Chondrocyte (in vitro differentiated cells): ENCODE measurements at places on chromosomes 5 and 9. TPM values are rescaled to one million over a fixed set of nuclear protein-coding genes. Genes with fewer than 3 reads are reported as not detected.

The SLCO4C1 gene
- 0.10 to 0.15 TPM (median 0.15 TPM) in 3 replicates for total RNA-seq

The FAM53C gene
- 34.3 to 34.8 TPM (median 34.7 TPM) in 3 replicates for total RNA-seq

- H3K27ac ChIP-seq, result no peak overlapping the region
- H3K4me1 ChIP-seq, result no peaks in the 10 kb centered on the region
- no peak overlapping the region for H3K4me3 ChIP-seq
- peaks cover 34% of the 10 kb centered on the region for H3K27me3 ChIP-seq
- H3K36me3 ChIP-seq, result no peaks in the 10 kb centered on the region
Measured at GRCh38 chr9:21728781-21729180, 73.7 kb upstream of the MTAP start.

The ZNF169 gene
- 3.1 to 4.1 TPM (median 3.6 TPM) in 3 replicates for total RNA-seq

GRCh38 chr5:8683496-8683895 is 814.5 kb downstream of the MTRR start:
- no peaks in the 10 kb centered on the region for H3K36me3 ChIP-seq
- DNase-seq, result no peak
- no peaks in the 10 kb centered on the region for H3K27me3 ChIP-seq
- H3K27ac ChIP-seq, result no peak overlapping the region

DNA sequence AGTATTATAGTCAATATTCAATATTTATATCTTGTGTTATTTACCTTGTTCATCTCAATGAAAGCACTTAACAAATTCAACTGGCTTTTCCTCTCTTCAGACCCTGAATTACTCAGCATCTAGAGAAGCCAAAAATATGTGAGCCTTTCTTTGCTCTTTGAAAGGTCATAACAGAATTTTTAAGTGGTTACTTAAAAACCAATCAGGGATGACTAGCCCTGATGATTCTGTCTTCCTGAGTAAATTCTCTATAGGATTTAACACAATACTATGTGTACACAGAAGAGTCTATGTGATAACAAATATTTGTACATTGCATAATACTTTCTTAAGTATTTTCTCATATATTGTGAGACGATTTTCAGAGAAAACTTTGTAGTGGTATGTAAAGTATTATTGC is 546.3 kb downstream of the MAT2B start:
- DNase-seq, result no peak
- no peaks in the 10 kb centered on the region for H3K4me1 ChIP-seq
- peaks cover 2% of the 10 kb centered on the region for H3K27me3 ChIP-seq
- H3K27ac ChIP-seq, result no peak overlapping the region
- H3K4me3 ChIP-seq, result no peak overlapping the region

DNA sequence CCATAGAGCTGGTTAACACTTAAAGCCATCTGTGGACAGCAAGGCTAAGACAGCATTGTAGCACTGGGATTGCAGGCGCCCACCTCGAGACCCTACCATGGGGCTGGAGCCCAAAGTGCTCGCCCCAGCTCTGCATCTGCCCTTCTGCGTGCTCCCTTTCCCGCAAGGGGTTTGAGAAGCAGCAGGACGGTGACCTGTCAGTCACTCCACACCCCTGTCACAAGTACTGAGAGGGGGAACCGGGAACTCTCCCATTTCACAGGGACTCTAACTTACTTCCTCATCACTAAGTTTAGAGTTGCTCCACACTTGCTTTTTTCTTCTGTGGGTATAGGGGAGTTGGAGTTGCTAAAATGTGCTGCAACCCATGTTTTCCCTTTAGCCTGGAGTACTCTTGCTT is 273.2 kb downstream of the SMARCA2 start:
- no peak overlapping the region for H3K27ac ChIP-seq
- H3K36me3 ChIP-seq, result no peaks in the 10 kb centered on the region
- H3K4me1 ChIP-seq, result no peaks in the 10 kb centered on the region
- H3K27me3 ChIP-seq, result peaks cover 2% of the 10 kb centered on the region
- no peak overlapping the region for H3K4me3 ChIP-seq

DNA sequence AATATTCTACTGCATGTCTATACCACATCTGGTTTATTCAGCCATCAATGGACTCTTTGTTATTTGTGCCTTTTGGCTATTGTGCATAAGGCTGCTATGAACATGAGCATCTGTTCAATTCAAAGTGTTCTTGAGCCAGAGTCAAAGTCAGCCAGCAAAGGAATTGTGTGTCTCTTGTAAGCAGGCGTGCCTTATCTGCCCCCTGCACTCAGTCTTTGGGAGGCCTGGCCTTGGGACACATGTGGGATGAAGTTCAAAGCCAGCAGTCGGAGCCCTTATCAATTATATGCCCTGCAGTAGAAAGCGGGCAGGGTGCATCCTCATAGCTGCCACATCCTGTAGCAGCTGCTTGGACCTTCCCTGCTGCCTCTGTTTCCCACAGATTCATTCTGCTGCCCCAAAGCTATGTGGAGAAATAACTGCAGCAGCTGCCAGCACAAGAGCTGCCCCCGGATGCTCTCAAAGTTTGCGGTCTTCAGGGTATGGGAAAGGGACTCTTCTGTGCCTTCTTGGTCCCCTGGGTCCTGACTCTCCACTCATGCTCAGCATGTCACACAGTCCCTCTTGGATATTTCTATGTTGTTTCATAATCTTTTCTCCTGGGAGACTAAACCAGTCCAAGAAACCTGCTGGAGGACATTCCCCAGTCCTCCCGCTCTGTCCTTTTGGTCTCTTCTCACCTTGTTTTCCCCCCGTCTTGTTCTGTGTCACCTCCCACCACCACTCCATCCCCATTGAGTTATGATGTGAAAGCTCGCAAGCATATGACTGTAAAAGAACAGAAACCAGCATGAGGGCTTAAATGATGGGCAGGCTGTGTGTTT is 35.9 kb downstream of the STOM start:
- no peak for DNase-seq
- H3K4me3 ChIP-seq, result no peak overlapping the region
- peaks cover 45% of the 10 kb centered on the region for H3K36me3 ChIP-seq
- H3K27ac ChIP-seq, result peak overlapping the region; percentile 77
- H3K27me3 ChIP-seq, result no peaks in the 10 kb centered on the region

- H3K4me1 ChIP-seq, result peaks cover 15% of the 10 kb centered on the region
- no peak overlapping the region for H3K4me3 ChIP-seq
- no peak for DNase-seq
- H3K27me3 ChIP-seq, result peaks cover 1% of the 10 kb centered on the region
- H3K27ac ChIP-seq, result no peak overlapping the region
Measured at GRCh38 chr5:164188733-164189148, 683.3 kb downstream of the MAT2B start.

- no peaks in the 10 kb centered on the region for H3K36me3 ChIP-seq
- no peaks in the 10 kb centered on the region for H3K27me3 ChIP-seq
- DNase-seq, result no peak
- H3K4me1 ChIP-seq, result peaks cover 16% of the 10 kb centered on the region
Measured at GRCh38 chr9:96875461-96876142, 21.3 kb upstream of the ZNF782 start.

GRCh38 chr5:128408622-128409021 is 129.4 kb downstream of the FBN2 start:
- H3K27ac ChIP-seq, result peak overlapping the region; percentile 67
- no peaks in the 10 kb centered on the region for H3K27me3 ChIP-seq
- peaks cover 62% of the 10 kb centered on the region for H3K4me1 ChIP-seq
- H3K36me3 ChIP-seq, result peaks cover 32% of the 10 kb centered on the region

- no peaks in the 10 kb centered on the region for H3K36me3 ChIP-seq
- H3K27me3 ChIP-seq, result no peaks in the 10 kb centered on the region
- no peak overlapping the region for H3K27ac ChIP-seq
Measured at GRCh38 chr9:13744261-13744901, 464.9 kb upstream of the MPDZ start.

DNA sequence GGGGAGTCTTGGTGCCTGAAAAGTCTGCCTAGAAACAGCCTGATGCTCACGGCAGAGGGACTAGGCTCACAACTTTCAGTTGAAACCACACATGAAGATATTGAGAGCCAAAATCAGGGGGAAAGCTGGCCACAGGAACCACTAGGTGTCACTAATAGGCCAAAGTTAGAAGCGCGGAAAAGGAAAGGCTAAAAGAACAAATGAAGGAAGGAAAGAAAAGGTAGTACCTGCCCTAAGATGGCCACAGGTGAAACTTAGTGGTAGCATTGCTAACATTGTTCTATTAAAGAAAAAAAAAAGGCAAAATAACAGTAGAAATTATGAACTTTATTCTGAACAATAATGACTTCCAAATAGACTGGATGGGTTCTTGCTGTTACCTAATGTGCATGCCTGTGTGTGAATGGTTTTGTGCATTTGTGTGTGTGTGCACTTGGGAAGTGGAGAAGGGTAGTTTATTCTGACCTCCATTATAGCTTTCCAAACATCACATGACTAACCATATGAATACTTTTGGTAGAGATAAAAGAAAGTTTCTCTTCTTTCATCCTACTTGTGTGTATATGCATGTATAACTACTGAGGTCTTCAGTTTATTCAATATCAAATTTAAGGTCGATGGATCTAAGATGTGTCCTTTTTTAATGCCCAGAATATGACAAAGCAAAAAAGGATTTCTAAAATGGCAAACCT is 2.1 kb upstream of the RFESD start:
- DNase-seq, result no peak
- no peaks in the 10 kb centered on the region for H3K36me3 ChIP-seq
- H3K27me3 ChIP-seq, result no peaks in the 10 kb centered on the region
- H3K4me3 ChIP-seq, result no peak overlapping the region

DNA sequence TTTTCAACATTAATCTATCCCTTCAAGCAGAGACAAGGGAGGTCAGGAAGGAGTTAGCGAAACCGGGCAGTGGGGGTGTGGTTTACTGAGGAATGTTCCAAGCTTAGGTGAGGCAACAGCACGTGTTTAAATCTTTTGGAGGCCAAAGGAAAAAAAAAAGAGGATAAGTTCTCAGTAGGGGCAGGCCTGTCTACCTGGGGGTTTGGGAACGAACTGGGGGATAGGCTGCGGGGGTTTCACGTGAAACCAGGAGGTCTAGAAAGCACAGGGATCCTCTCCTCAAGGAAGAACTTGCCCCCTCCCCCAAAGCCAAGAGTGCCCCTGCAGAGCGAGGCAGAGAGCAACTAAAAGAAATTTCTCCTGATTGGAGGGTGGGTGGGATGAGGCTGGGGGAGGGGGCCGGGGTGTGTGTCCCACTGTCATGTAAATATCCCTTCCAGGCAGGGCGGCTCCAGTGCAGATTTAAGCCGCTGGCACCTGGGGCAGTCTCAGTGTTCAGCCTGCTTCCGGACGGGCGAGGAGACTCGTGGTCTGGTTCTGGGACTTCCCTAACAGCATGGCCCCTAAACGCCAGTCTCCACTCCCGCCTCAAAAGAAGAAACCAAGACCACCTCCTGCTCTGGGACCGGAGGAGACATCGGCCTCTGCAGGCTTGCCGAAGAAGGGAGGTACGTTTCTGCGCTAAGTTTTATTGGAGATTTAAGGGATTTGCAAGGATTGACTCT is 5.5 kb upstream of the SET start:
- peak overlapping the region; percentile 99 for H3K4me3 ChIP-seq
- no peak for DNase-seq
- H3K36me3 ChIP-seq, result no peaks in the 10 kb centered on the region
- H3K27ac ChIP-seq, result peak overlapping the region; percentile 98

- no peak overlapping the region for H3K27ac ChIP-seq
- peaks cover 4% of the 10 kb centered on the region for H3K4me1 ChIP-seq
- H3K27me3 ChIP-seq, result peaks cover 29% of the 10 kb centered on the region
- DNase-seq, result no peak
- H3K4me3 ChIP-seq, result no peak overlapping the region
Measured at GRCh38 chr5:149240354-149240998, 31.2 kb upstream of the AFAP1L1 start.

GRCh38 chr5:65722575-65723403 is 784 bp downstream of the NLN start:
- no peaks in the 10 kb centered on the region for H3K27me3 ChIP-seq
- H3K4me1 ChIP-seq, result peaks cover 44% of the 10 kb centered on the region
- peak overlapping the region; percentile 86 for H3K4me3 ChIP-seq
- H3K27ac ChIP-seq, result peak overlapping the region; percentile 96
- no peak for DNase-seq

DNA sequence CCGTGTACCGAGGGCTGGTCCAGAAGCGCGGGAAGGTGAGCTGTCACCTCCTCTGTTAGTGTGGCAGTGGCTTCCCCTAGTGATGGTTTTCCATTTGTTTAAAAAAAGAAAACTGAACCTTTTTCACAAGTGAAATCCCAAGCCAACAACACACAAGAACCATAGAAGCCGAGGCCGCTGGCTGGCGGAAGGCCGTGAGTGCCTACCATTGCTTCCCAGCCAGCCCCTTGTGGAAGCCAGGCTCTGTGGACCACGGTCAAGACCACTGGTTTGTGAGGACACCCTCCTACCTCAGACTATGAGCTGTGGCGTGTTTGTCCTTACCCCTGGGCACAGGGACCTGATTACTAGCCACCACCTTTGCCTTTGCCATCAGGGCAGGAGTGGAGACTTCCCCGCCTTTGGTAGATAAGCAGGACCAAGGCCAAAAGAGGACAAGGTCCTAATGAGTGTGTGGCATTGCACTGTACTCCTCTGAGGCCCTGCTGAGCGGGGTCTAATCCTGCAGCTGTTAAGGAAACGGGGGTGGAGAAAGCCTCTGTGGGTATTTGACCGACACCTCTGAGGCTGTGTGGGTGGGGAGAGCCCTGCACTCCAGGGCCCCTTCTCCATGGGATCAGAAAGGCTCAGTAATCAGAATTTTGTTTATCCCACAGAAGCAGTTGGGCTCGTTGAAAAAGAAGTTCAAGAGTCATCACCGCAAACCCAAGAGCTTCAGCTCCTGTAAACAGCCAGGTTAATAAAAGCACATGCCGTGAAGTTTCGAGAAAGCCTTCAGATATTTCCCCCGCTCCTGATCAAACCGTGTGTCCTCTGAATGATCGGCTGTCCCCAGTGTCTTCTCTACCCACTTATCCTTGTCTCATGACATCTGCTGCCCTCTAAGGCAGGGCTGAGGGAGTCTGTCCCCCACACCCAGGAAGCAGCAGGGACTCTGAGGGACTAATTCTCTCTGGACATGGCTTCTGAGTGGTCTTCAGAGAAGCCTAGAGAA is 4.3 kb downstream of the SURF2 start:
- H3K36me3 ChIP-seq, result peaks cover 25% of the 10 kb centered on the region
- H3K27me3 ChIP-seq, result no peaks in the 10 kb centered on the region
- no peak overlapping the region for H3K4me3 ChIP-seq
- peak overlapping the region; percentile 83 for H3K27ac ChIP-seq
- H3K4me1 ChIP-seq, result peaks cover 12% of the 10 kb centered on the region

The SEMA5A gene
- 81.2 to 249 TPM (median 239 TPM) in 3 replicates for total RNA-seq

DNA sequence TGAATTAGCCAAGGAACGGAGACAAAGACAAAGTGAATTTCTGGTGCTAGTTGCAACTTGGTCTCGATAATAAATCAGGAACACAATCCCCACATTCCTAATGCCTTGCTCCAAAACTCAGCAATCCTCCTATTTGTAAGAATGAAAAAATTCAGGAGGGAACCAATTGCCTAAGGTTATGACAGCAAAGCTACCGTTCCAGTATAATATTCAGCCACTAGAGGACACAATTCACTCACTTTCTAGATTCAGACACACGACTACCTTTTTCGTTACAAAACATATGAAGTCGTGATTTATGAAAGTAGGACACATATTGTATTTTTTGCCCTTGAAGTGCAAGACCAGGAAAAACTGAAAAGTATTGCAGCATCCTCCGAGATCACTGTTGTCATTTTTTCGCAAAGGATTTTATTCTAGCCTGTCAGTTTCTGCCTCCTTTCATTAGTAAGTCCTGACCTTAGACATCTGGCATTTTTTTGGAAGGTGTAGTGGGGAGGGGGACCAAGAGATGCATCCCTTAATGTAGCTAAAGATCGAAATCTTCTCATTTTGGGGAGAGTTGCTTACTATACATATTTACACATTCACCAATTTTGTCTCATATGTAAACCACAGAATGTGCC is 133.1 kb downstream of the DOCK8 start:
- no peaks in the 10 kb centered on the region for H3K36me3 ChIP-seq
- no peak overlapping the region for H3K4me3 ChIP-seq
- no peak for DNase-seq
- peaks cover 54% of the 10 kb centered on the region for H3K27me3 ChIP-seq
- no peak overlapping the region for H3K27ac ChIP-seq
- H3K4me1 ChIP-seq, result no peaks in the 10 kb centered on the region
